ENCODE measurements at places on chromosomes 16 and 17. TPM values are rescaled to one million over a fixed set of nuclear protein-coding genes. Genes with fewer than 3 reads are reported as not detected.

The SPN gene
- total RNA-seq, result 0.88 TPM

The APOBR gene
- 0.99 TPM for total RNA-seq

The RPH3AL gene
- total RNA-seq, result 4.9 TPM

- no peak for DNase-seq
Measured at GRCh38 chr17:4908301-4908700, 5.4 kb upstream of the CHRNE start.

DNA sequence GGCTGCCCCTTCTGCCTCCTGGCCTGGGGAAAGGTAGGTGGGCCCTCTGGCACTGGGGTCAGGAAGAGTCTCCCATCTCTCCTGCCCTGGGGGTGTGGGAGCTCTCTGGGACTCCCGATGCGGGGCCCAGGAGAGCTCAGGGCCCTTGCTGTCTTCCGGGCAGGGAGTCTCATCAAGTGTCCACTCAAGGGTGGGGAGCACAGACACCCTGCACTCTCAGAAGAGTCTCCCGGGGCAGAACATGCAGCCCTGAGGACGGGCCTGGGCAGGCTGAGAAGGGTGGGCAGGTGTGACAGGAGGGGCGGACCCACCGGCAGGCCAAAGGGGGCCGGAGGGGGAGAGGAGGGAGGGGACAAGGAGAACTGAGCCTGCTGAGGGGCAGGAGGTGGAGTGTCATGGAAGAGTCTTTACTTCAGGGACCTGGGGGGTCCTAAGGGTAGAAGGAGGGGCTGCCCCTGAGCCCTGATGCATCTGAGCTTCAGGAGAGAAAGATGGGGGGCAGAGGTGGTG is 8.4 kb upstream of the PKMYT1 start:
- DNase-seq, result no peak

DNA sequence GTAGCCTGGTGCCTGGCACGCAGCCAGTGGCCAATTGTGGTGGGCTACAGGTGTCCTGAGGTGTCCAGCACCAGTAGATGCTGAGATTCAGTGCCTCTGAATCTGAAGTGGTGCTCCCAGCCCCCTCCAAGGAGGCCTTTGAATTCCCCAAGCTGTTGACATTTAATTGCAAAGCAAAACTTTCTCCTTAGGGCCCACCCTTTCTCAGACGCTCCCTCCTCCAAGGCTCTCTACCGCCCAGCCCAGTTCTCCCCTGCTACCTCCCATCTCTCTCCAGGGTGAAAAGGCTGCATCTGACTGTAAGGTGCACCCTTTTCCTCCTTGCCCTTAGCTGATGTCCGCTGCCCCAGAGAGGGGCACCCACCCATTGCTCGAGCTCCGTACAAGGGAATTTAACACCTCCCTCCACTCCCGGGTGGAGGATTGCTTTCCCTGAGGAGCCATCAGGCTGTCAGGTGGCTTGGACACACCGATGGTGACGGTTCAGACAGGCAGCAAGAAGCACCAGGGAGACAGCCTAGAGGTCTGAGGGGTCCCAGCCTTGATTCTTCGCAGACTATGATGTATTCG is 1.7 kb downstream of the BEAN1 start:
- no peak for DNase-seq

DNA sequence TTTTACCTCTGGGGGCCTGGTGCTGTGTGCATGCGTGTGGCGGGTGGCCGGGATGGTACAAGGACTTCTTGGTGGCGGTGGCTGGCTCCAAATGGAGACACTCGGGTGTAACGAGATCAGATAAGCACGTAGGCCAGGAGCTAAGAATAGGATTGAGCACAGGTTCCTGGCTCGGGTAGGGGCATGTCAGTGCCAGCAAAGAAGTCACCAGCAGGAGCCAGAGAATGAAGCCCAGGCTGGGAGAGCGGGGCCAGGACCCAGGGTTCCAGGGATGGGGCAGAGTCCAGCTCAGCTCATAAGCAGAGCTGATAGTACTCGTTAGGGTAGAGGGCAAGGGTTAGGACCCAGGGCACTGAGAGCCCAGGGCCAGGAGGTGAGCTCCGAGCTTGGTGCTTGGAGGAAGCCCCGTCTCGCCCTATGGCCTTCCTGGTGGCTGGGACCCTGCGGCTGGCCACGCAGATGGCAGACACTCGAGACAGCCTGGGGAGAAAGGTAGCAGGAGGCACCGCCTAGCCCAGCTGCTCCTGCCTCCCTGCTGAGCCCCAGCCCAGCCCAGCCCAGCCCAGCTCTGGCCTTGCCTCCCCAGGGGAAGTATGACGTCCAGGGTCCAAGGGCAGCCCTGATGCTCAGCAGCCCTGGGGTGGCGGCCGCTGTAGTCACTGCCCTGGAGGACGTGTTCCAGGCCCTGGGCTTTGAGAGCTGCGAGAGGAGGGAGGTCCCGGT is 8.9 kb downstream of the ZNF213 start:
- no peak for DNase-seq
